Gastroesophageal sphincter (tissue), 4 donors: ENCODE measurements at places on chromosomes 5 and 9. TPM values are rescaled to one million over a fixed set of nuclear protein-coding genes. Genes with fewer than 3 reads are reported as not detected.

DNA sequence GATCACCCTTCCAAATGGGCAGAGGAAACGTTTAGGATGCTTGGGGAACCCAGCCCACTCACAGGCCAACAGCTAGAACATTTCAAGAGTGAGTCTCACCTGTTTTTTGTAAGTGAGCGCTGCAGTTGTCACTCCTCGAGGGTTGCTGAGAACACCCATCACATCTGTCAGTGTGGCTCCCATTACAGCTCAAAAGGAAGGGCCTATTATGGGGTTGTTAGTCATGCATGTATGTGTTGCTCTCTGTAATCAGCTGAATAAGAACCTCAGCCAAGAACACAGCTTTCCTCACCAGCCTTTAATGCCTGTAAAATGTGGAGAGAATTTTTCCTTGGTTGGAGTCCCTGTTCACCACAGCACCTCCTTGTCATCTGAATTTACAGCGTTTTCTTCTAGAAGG is 196.3 kb upstream of the KLF4 start:
- no peak for ATAC-seq

GRCh38 chr5:56207537-56207936 is 25.6 kb downstream of the ANKRD55 start:
- ATAC-seq: no peak

DNA sequence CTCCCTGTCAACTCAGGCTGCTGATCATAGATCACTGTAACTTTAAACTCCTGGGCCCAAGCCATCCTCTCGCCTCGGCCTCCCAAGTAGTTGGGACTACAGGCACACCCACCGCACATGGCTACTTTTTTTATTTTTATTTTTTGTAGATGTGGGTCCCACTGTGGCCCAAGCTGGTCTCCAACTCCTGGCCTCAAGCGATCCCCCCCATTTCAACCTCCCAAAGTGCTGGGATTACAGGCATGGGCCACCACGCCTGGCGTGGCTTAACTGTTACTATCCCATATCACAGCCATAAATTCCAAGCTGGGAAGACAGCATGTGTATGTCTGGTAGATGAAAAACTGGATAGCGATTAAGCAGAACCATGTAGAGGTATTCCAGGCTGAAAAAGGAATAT is 1.0 kb downstream of the HDAC3 start:
- no peak for ATAC-seq

GRCh38 chr9:2411459-2412215 is 209.9 kb upstream of the VLDLR start:
- no peak for ATAC-seq

SPATA31C1 gene
- total RNA-seq: not detected
